ENCODE measurements at places on chromosomes 6 and 20.
A peak's percentile ranks its signal among the peaks of the same experiment; 100 is the strongest.

GRCh38 chr6:41200901-41201763 is at the start of gene TREML2:
Gene TREML2 (minus strand): TSS chr6:41201149. CDS start chr6:41201008, 141 bp downstream.
- no peak for DNase-seq

DNA sequence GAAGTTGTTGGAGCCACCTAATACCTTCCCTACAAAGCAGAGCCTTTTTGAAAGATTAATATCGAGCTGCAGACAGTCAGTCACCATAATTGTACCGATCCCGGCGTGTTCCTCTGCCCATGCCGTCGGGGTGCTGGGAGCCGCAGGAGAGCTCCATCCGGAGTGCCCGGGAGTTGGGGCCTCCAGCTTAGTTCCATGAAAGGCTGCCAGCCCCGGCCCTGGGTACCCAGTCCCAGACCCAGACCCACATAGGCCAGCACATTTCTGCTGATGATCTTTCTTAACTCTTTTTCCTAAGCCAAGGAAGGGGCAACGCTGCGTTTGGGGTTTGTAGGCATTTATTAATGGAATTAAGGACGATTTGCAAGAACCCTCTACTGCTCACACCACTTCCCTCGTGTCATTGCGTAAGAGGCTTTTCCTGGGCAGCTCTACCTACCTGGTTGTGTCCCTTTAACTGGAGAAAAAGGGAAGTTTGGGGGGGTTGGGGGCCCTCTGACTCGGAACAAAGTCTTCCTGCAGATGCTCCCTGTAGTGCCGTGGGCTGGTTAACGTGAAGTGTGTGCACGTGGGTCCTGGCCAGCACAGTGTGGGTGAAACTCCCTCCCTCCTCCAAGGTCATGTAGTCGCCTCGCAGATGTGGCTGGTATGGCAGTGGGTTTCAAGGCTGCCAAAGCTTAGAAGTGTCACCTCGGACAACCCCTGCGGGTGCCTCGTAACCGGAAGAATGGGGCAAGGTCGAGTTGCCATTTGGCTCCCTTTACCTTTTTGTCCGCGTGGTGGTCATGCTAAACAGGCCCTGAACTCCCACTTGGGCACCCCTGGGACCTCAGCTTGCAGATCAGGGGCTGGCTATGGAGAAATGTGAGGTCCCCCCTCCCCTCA is 54.3 kb upstream of the APCDD1L start:
- no peak for DNase-seq

DNA sequence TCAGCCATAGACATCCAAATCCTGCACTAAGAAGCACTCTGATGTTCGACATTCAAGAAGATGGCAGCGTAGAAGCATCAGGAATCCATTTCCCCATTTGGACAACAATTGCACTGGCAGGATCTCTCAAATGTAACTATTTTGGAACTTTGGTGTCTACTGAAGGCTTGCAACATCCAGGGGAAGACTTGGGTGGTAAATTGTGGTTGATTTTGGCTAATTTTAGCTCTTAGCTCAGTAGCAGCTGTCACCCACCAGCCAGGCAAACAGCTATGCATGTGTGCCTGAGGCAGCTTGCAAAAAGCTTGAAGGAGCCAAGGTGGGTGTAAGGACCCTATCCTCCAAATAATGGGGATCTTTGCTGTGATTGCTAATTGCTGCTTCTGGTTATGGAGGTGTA is 35.1 kb upstream of the PPP1R3G start:
- DNase-seq, result no peak

GRCh38 chr6:160791981-160792418 is 90.0 kb downstream of the PLG start:
- DNase-seq, result no peak

- DNase-seq, result no peak
Observed at GRCh38 chr6:53161481-53162009, 12.9 kb upstream of the GCM1 start.

- DNase-seq, result no peak
Observed at GRCh38 chr6:109892451-109893435, 85.4 kb upstream of the GPR6 start.

DNA sequence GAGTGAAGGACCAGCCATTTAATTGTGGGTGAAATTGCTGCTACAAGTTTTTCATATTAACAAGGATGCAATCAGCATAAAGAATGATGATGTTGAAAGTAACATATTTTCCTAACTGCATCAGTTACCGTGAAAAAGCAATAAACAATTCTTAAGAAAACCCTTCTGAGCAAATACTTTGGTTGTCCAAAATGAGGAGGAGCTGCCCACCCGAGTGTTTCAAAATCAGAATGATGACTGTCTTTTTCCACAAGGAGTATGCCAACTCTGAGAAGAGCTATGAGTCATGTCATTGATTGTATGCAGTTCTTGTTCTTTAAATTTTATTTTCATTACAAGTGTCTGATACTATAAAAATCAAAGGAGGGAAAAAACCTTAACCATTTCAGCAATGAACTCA is 470.5 kb downstream of the COL12A1 start:
- no peak for DNase-seq

- DNase-seq, result no peak
Observed at GRCh38 chr6:79646006-79646405, 14.9 kb downstream of the SH3BGRL2 start.

DNA sequence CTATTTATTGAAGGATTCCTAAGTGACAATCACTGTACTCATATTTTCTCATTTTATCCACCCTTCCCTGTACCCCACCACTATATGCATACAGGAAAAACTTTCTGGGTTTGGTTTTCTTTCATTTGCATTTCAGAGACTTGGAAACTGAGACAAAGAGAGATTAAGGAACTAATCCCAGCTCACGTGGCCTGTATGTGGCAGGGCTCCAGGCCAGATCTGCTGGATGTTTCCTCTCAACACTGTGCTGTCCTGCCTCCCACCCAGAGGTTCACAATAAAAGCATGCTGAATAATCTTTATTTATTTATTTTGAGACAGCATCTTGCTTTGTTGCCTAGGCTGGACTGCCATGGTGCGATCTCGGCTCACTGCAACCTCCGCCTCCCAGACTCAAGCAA is 50.2 kb downstream of the CEP162 start:
- no peak for DNase-seq

- DNase-seq, result no peak
Observed at GRCh38 chr6:5767471-5767870, 239.3 kb downstream of the NRN1 start.

GRCh38 chr6:78533426-78533825 is 333.9 kb upstream of the IRAK1BP1 start:
- DNase-seq, result no peak

DNA sequence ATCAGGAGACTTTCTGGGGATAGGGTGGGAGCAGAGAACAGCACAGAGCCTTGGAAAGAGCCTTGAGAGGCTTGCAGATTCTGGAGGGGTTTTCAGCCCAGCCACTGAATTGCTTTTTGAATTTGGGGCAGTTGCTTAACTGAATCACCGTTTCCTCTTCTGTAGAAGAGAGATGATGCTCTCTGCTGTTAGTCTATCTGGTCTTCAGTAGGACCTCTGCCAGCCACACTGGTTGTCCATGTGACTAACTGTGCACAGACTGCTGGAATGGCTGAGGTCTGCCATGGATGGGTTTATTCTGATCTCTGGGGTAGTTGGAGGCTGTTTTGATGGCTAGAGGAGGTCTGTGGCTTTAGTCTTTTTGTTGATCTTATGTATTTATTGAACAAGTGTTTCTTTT is 21.4 kb upstream of the PRDM1 start:
- no peak for DNase-seq

GRCh38 chr6:36000451-36000850 is 24.0 kb downstream of the SLC26A8 start:
- DNase-seq, result no peak

- DNase-seq, result no peak
Observed at GRCh38 chr6:35258858-35259193, 709 bp upstream of the ZNF76 start.

DNA sequence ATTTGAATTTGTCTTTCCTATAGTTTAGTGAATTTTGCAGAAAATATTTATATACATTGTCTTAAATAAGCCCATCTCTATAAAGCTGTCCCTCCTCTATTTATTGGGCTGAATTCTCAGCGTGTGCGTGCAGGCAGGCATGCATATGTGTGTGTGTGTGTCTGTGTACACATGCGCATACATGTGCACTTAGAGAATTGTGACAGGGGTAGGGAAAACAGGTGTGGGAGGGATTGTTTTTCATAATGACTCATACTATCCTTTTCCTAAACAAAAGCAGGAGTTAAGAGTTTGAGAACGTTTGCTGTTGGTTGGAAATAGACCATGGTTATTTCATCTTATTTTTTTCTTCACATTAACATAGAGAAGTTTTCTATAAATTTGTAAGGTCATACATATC is 43.4 kb upstream of the FABP7 start:
- peak; percentile 65 for DNase-seq

- DNase-seq, result no peak
Observed at GRCh38 chr6:142853244-142854180, 91.5 kb downstream of the HIVEP2 start.

DNA sequence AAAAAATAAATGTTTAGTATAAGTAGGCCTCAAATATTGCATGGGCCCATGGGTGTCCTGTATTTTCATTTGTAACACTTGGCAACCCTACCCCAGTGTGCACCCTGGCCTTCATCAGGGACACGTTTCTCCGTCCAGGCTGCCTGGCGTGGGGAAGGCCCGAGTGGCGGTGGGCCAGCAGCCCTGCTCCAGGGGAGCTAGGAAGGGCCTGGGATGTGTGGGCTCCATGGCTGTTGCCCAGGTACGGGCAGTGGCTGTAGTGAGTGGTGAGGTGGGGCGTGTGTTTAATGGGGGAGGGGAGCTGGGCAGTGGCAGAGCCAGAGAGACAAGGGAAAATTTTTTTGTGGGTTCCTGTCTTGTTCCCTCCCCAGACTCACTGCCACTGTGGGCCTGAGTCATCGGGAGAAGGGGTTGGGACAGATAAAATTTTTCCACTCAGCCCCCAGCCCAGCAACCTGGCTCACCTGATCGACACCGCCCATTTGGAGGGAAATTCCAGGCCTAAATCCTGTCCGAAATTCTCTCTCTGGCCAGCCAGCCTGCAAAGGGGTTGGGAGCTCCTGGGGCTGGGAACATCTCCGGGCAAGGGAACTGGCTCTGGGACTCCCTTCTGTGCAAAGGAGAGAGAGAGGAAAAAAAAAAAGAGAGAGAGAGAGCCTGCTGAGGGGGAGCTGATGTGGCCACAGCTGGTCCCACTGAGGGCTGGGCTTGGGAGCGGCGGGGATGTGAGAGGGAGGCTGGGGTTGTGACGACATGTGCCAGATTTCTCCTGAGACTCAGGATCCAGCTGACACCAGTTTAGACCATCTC is 32.5 kb upstream of the VEGFA start:
- no peak for DNase-seq

GRCh38 chr6:11473008-11473740 is 64.4 kb upstream of the TMEM170B start:
- no peak for DNase-seq

- no peak for DNase-seq
Observed at GRCh38 chr6:80094017-80094416, 12.5 kb upstream of the BCKDHB start.

Measured in NCI-H187 treated with DMSO at 0.1 percent for 48 hours (cell line).